DMS153 (cell line): ENCODE measurements at places on chromosomes 5 and 9.

DNA sequence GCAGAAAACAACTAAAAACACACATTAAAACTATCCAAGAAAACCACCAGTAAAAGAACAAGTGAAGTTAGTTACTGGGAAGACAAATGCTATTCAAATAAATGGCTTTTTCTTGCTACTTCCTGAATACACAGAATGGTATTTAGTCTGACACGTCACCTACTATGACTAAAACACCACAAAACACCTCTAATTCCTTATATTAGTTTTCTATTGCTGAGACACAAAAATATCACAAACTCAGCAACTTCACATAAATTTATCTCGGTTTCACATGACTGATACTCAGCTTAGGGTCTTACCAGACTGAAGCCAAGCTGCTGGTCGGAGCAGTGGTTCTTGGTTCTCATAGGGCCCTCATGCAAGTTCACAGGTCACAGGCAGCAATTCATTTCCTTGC lies 5.4 kb downstream of the DMAC1 start:
- no peak for DNase-seq

GRCh38 chr9:104836767-104837166 lies 72.8 kb downstream of the NIPSNAP3B start:
- no peak for DNase-seq

GRCh38 chr5:173909199-173909598 lies 21.1 kb downstream of the CPEB4 start:
- no peak for DNase-seq

DNA sequence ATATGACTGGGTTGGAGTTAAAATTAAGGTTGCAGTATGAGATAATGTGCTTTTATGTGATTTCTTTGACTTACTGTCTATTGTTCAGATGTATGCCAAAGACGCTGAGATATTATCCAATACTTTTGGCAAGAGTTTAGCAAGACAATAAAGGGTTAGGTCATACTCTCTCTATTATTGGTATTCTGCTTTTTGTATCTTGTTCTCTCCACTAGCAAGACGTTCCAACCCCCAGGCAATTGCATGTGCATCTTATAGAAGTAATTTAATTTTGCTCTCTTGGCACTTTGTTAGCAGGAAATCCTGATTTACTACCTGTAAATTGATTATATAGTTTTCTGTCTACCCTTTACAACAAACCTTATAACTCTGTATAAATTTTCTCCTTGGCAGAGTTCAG lies 1093.6 kb downstream of the CDH9 start:
- no peak for DNase-seq

DNA sequence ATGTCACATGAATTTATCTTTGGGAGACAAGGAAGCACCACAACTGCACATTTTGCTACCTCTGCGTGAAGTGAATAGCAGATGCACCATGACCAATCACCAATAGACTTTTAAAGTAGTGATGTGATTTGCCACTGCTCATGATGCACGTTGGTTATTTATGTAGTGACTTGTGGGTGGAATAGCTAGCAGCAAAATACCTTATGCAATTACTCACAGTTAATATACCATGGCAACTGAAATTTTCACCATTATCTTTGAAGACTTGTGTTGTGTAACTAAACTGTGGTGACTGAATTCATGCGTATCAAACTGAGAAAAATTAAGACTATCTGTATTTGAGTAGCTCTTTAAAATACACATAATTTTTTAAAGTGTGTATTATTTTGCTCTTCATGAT lies 46.2 kb upstream of the TUSC1 start:
- DNase-seq, result no peak

DNA sequence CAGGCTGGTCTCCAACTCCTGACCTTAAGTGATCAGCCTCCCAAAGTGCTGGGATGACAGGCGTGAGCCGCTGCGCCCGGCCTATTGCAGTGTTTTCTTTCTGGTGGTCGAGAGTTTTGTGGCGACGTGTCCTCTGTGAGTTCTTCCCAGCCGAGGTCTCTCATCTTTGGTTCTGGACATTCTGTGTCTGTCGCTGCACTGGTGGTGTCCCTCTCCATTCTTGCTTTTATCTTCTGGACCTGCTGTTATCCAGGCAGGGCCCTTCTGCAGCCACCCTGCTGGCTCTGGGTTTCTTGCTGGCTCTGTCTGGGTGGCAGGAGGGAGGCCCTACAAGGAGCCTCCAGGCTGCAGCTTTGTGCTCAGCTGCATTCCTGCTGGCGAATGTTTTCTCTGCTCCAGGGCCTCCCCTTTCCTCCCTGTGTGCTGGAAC lies 49.1 kb upstream of the EXOC3 start:
- no peak for DNase-seq
